ENCODE measurements at places on chromosomes 7 and 10. TPM values are rescaled to one million over a fixed set of nuclear protein-coding genes. Genes with fewer than 3 reads are reported as not detected.

WNT2 gene
- total RNA-seq, result not detected

ADAMTS14 gene
- total RNA-seq, result not detected

GIMAP5 gene
- 7.5 TPM for total RNA-seq

- H3K27me3 ChIP-seq, result no peaks in the 10 kb centered on the region
- H3K4me1 ChIP-seq, result peaks cover 1% of the 10 kb centered on the region
- no peak overlapping the region for H3K27ac ChIP-seq
Measured at GRCh38 chr7:23462846-23463245, 7.4 kb downstream of the IGF2BP3 start.

GRCh38 chr10:118033905-118034304 is 12.8 kb downstream of the RAB11FIP2 start:
- no peaks in the 10 kb centered on the region for H3K36me3 ChIP-seq
- H3K4me1 ChIP-seq, result peaks cover 9% of the 10 kb centered on the region
- no peak overlapping the region for H3K4me3 ChIP-seq
- DNase-seq, result no peak

All from ovary (tissue), 10 donors.